ENCODE measurements at places on chromosomes 5 and 9.

DNA sequence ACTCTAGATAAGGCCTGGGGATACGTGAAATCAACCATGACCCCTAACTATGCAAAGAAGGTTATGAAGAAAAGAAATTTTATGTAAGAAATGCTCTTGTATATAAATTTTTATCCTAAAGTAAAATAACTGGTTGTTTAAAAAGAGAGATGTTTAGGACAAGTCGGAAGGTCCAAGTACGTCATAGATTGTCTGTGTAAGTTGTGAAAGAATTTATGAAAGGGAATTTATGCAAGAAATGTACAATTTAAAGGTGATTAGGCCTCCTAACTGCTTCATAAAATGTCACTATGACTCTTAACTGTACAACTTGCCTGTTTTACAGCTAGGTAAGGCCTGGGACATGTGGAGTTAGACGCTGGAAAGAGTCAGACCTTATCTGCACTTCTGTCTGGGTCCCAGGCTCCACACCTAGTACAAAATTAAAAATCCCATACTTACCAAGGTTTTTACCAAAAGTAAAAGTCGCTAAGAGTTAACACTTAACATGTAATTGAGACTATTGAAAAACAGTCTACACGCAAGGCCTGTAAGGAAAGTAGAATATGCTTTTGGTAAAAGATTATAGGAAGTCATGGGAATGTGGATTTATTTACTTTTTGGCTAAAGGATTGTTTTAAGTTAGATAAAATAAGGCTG is 77.4 kb downstream of the KIAA0825 start:
- DNase-seq, result no peak

GRCh38 chr5:67170767-67171166 is 25.8 kb downstream of the CD180 start:
- DNase-seq, result no peak

GRCh38 chr5:66720780-66721179 is 124.6 kb downstream of the MAST4 start:
- no peak for DNase-seq

DNA sequence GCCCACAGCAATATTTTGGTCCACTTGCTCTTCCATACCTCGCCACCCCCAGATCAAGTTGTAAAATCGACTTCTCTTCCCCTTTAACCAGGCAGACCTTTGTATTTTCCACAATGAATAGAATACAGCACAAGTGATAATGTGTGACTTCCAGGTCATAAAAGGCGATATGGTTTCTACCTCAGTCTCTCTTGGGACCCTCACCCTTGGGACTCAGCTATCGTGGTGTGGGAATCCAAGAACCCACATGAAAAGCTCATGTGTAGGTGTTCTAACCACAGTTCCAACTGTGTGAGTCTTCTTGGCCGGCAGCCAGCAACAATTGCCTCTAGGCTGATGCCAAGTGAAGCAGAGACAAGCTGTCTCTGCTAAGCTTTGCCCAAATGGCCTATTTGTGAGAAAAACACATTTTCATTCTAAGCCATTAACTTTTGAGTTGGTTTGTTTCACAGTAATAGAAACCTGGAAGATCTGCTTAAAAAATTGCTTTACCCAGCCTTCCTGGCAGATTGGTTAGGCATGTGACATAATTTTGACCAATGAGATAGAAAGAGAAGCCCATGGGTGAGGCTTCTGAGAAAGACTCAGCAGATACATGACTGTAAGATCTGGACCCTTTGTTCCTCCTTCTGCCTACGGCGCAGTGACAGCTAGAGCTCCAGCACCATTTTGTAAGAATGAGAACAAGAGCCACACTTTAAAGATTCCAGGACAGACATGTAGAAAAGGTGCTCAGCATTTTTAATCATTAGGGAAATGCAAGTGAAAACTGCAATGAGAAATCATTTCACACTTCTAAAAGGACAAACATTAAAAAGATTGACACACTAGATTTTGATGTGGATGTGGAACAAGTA is 18.3 kb upstream of the MLLT3 start:
- DNase-seq, result no peak

- peak; percentile 74 for DNase-seq
Measured at GRCh38 chr9:14315875-14316601, 2.1 kb upstream of the NFIB start.

DNA sequence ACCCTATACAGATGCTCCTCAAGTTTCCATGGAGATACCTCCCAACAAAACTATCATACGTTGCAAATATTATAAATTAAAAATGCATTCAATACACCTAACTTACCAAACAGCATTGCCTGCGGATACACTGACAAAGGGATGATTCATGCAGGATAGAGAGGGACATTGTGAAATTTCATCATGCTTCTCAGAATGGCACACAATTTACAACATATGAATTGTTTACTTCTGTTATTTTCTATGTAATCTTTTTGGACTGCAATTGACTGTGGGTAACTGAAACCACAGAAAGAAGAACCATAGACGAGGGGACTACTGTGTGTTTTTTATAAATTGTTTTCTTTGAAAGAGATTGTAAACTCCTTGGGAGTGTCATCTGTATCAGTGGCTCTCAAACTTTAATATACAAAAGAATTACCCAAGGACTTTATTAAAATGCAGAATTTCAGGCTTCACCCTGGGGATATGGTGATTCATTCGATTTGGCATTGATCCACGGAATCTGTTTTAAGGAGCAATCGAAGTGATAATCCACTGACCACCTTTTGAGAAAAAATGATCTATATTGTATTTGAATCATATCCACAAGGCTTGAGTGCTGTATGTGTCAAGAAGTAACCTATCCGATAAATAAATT is 146.4 kb downstream of the SGCD start:
- no peak for DNase-seq

- DNase-seq, result no peak
Measured at GRCh38 chr5:36720688-36721087, 114.3 kb downstream of the SLC1A3 start.

DNA sequence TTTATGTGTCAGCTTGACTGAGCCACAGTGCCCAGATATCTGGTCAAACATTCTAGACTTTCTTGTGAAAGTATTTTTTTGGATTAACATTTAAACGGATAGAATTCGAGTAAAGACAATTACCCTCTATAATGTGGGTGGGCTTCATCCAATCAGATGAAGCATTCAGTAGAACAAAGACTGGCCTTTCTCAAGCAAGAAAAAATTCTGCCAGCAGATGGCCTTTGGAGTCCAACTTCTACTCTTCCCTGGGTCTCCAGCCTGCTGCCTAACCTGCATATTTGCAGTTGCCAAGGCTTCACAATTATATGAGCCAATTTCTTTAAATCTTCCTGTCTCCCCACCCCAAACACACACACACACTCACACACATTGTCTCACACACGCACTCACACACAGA is 86.4 kb downstream of the MED10 start:
- no peak for DNase-seq

DNA sequence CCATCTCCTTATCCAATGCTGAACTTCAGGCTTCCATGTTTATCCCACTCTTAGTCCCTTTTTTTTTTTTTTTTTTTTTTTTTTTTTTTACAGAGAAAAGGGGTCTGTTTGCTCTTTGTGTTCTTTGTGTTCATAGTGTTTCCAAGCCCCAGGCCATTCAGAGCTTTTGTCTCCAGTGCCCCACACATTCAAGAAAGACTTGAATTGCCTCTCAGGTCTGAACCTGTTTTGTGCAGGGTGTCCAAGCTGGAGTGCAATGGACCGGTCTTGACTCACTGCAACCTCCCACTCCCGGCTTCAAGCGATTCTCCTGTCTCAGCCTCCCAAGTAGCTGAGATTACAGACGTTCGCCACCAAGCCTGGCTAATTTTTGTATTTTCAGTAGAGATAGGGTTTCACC is 191.2 kb downstream of the PALM2AKAP2 start:
- no peak for DNase-seq

DNA sequence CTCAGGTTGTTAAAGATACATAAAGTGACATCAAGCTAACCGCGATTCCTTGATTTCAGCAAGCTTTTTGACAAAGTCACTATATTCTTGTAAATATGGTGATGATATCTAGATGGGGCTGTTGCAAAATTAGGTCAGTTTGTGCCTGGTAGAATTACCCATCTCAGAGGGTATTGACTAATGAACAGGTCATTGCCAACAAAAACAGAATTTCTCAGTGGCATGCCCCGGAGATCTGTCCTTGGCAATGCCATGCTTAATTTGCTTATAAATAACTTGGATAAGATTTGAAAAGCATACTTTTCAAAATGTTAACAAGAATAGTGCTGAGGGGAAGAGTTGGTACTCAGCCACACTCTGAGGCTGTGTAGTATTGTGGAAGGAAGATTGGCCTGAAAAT is 783.3 kb upstream of the SEMA6A start:
- no peak for DNase-seq

DNA sequence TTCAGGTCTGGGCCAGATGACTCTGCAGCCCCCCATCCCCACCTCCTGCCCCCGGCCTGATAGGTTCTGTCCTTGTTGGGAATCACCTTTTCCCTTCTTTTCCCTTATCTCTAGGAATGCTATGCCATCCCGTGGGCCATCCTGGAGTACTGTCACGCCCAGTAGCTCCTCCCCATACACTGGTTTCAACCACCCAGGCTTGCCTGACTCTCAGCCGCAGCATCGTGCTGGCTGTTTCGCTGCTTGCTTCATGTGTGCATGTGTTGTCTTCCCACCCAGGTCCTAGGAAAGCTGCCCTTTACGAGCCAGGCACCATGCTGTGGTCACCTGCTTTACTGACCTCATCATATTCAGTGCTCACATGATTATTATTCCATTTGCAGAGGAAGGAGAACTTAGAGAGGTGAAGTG is 71.8 kb downstream of the ANGPTL2 start:
- DNase-seq, result no peak

DNA sequence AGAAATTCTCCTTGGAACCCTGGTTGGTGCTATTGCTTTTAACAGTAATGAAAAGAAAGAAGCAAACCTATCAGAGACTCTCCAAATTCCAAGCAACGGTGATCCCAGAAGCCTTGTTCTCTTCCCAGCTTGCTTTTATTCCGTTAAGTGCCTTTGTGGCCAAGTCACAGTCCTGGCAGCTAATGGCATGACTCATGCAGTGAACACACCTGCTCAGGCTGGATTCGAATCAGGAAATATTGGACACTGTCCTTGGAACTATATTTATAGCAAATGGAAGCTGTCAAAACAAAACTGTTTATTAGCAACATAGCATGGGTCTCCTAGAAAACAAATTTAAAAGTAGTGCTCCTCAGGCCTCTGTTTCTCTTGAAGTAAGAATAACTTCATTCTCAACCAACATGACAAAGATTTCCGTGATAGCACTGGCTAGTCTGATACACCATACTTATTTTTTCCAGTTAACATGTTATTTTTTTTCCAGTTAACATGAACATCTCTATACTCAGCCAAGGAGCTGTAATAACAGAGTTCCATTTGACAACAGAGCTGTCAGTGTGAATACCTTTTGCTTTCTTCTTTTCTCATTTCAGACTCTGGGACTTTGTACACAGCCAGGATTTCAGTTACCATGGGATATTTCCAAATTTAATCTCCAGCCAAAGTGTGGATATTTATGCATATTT is 502.4 kb downstream of the GADD45G start:
- DNase-seq, result peak; percentile 95

All from muscle of arm (tissue), 14 donors.